Activated CD4-positive, alpha-beta T cell treated with anti-CD3 and anti-CD28 coated beads, Interleukin-2, amount 50 U/mL, for 24 hours (primary cell): ENCODE measurements at places on chromosomes 12 and 14.

GRCh38 chr12:1575408-1576401, 18.7 kb downstream of the FBXL14 start:
- DNase-seq, result no peak

DNA sequence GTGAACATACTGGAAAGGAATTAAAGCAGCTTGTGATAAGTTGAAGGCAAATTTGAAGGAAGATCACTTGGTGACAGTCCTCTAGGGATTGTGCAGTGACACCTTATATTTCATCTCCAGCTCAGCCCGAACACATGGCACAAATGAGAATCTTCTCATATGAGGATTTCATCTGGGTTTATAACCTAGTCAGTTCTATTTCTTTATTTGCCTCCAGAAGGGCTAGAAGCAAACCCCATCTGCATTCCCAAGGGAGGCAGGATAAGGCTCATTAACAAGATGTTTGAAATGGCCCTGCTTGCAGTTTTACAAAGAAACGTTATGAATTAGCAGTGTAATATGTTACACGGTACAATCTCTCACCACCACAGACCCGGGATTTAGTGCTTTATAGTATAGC, 90.7 kb upstream of the KRR1 start:
- no peak for DNase-seq

DNA sequence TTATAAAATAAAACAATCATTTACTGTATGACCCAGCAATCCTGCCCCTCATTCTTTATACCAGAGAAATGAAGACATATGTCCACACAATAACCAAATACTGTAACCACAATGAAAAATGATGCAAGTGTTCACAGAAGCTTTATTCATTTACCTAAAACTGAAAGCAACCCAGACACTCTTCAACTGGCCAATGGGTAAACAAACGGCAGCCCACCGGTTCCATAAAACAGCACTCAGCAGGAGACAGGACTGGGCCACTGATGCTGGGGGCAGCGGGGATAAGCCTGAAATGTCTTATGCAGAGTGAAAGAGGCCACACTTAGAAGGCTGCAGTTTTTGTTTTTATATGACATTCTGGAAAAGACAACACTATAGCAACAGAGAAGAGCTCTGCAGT, 15.1 kb downstream of the DDX51 start:
- DNase-seq, result no peak

- DNase-seq, result no peak
These were observed 59.9 kb downstream of the DICER1 start for GRCh38 chr14:95097385-95097784.

GRCh38 chr12:54407183-54407905, 11.7 kb downstream of the ITGA5 start:
- no peak for DNase-seq

DNA sequence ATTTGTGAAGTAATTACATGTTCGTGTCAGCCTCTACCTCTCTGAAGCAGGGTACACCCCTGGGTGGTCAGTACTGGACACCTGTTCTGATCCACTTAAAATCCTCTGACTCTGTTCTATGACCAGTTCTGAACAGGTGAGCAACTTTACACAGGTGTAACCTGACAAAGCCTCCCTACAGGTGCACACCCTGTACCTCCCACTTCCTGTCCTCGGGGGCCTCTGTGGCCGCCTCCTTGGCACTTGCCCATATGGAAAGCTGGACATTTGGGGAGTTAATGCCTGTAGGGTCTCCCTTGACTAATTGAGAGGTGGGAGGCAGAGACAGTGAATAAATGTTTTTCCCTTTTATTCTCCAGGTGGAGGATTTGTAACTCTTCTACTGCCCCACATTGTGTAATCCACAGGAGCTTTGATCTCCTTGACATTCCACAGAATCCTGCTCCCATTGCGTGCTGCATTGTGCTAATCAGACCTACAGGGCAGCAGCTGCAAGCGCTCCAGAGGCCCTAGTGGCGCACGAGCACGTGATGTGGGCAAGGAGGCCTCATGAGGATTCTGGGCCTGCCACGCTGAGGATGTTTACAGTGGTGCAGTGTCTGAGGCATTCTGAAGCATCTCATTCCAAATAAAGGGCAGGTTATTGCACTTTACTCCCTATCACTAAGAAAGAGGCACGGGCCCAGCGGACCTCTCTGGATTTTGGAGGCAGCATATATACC, 45.8 kb upstream of the BATF start:
- DNase-seq, result no peak

GRCh38 chr12:6929466-6930452, 2.0 kb downstream of the ATN1 start:
- DNase-seq, result no peak

DNA sequence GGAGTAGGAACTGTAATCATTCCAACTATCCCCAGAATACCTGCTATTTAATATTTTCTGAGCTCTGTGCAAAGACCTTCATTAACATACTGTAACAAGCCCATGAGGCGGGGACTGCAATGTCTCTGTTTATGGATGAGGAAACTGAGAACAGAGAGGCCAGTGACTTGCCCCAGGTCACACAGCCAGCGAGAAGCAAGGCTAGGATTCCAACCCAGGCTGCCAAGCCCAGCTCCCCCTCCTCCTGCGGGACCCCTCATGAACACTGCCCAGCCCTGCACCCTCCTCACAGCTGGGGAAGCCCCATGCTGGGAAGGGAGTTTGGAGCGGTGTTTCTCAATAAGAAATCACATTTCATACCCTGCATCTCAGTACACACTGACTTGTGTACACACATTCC, 10.9 kb downstream of the HVCN1 start:
- no peak for DNase-seq

DNA sequence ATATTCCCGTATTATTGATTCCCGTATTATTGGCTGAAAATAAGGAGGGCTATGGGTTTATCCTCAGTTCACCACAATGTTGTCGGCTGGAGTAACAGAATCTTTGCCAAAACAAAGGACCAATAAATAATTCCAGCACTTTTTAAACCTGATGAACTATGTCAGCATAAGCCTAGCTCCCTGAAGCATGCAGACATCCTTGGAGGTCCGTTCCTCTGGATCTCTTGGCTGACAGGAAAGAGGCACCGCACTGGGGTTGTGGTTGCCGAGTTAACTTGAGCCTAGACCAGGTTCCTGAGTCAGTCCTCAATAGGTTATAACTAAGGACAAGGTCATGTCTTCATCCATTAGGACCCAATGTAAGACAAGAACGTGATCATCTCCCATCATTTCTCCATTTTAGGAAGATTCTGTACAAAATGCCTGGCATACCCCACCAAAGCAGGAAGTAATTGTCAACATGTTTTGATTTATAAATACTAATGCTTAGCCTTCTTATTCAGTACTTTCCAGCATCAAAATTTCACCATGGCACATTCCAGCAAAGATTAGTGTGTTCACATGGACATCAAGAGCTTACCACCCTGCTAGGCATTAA, 36.6 kb downstream of the NID2 start:
- DNase-seq, result no peak

GRCh38 chr12:45581112-45581511, 148.4 kb upstream of the ARID2 start:
- no peak for DNase-seq

DNA sequence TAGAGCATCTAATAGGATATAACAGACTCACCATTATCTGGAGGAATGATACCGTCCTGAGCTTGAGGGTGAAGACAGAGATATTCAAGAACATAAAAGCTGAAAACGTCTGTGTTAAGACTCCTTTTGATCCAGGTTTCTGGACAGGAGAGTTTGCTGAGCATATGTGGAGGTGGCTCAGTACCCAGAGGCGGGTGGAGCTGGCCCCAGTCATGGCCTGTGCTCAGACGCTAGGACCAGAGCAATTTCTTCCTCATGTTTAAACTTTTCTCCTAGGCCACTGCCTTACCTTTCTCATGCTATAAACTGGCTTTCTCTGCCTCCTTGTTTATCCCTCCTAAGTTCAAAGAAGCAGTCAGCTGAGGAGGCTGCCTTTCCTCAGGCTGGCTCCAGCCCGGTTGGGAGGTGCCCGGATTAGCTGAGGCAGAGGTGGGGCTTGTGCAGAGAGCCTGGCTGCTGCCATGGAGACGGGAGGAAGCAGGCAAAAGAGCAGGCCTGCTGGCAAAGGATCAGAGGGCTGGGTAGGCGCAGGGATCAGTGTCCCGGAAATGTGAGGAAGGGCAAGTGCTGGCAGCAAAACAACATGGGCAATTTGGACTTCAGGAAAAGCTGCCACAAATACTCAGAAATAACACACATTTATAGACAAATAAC, 13.7 kb downstream of the COA8 start:
- DNase-seq, result no peak

GRCh38 chr12:92457458-92458180, 245.2 kb upstream of the PLEKHG7 start:
- no peak for DNase-seq

GRCh38 chr14:92630367-92630766, 116.8 kb downstream of the RIN3 start:
- DNase-seq, result no peak
